Type B pancreatic cell (in vitro differentiated cells): ENCODE measurements at places on chromosomes 5 and 9. TPM values are rescaled to one million over a fixed set of nuclear protein-coding genes. Genes with fewer than 3 reads are reported as not detected.

SHLD3 gene
- 4.0 and 4.2 TPM in 2 replicates for total RNA-seq

GRCh38 chr5:150642991-150643710 is 2.7 kb downstream of the SYNPO start:
- H3K27me3 ChIP-seq: no peaks in the 10 kb centered on the region
- H3K4me3 ChIP-seq: no peak overlapping the region
- H3K27ac ChIP-seq: no peak overlapping the region
- no peak for DNase-seq

- DNase-seq: no peak
- no peaks in the 10 kb centered on the region for H3K36me3 ChIP-seq
- H3K27me3 ChIP-seq: no peaks in the 10 kb centered on the region
Measured at GRCh38 chr9:136664000-136664915, 1.5 kb downstream of the EGFL7 start.

GRCh38 chr9:37550781-37551180 is 25.4 kb downstream of the FBXO10 start:
- no peaks in the 10 kb centered on the region for H3K27me3 ChIP-seq
- no peak overlapping the region for H3K27ac ChIP-seq
- no peaks in the 10 kb centered on the region for H3K4me1 ChIP-seq
- no peak for DNase-seq
- peaks cover 4% of the 10 kb centered on the region for H3K36me3 ChIP-seq

BARHL1 gene
- 0.14 TPM in 1 of 2 replicates, not detected in the other for total RNA-seq

ENHO gene
- total RNA-seq: 0.95 and 5.5 TPM in 2 replicates

- H3K27ac ChIP-seq: no peak overlapping the region
- H3K4me1 ChIP-seq: no peaks in the 10 kb centered on the region
- H3K27me3 ChIP-seq: no peaks in the 10 kb centered on the region
- no peak for DNase-seq
- H3K36me3 ChIP-seq: no peaks in the 10 kb centered on the region
- no peak overlapping the region for H3K4me3 ChIP-seq
Measured at GRCh38 chr5:28313953-28314352, 1275.6 kb upstream of the CDH9 start.

DNA sequence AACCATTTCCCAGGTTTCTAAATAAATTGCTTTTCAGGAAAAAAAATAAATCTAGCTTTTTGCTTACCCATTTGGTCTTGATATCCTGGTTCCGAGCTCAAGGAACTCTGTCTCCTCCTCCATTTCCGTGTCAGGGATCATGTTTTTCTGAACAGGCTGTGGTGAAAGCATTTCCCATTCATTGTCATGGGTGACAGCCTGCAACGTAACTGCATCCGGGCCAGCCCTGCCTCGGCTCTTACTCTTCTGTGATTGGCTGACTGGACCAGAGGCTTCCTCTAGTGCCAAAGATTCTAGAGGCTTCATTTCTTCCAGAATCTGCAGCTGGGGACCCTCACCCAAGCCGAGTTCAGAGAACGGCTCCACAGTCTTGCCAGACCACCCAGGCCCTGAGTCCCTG is 61.0 kb upstream of the PCA3 start:
- no peaks in the 10 kb centered on the region for H3K36me3 ChIP-seq
- H3K4me1 ChIP-seq: peaks cover 20% of the 10 kb centered on the region
- H3K27me3 ChIP-seq: peaks cover 56% of the 10 kb centered on the region
- DNase-seq: no peak
- H3K4me3 ChIP-seq: no peak overlapping the region

- DNase-seq: no peak
- no peak overlapping the region for H3K27ac ChIP-seq
- no peak overlapping the region for H3K4me3 ChIP-seq
- peaks cover 7% of the 10 kb centered on the region for H3K36me3 ChIP-seq
Measured at GRCh38 chr9:13266167-13266566, 13.3 kb downstream of the MPDZ start.

TCF7 gene
- total RNA-seq: 6.2 and 11.7 TPM in 2 replicates

DNA sequence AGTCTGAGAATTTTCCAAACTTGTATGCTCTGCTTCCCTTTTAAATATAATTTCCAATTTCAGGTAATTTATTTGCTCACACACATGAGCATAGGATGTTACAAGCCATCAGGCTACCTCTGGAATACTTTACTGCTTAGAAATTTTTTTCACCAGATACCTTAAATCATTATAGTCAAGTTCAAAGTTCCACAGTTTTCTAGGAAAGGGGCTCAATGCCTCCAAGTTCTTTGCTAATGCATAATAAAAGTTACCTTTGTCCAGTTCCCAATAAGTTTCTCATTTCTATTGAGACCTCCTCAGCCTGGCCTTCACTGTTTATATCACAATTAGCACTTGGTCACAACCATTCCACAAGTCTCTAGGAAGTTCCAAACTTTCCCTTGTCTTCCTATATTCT is 16.2 kb upstream of the UGT3A1 start:
- peaks cover 3% of the 10 kb centered on the region for H3K36me3 ChIP-seq
- H3K27me3 ChIP-seq: peaks cover 3% of the 10 kb centered on the region
- H3K27ac ChIP-seq: no peak overlapping the region
- no peaks in the 10 kb centered on the region for H3K4me1 ChIP-seq
- H3K4me3 ChIP-seq: no peak overlapping the region

DNA sequence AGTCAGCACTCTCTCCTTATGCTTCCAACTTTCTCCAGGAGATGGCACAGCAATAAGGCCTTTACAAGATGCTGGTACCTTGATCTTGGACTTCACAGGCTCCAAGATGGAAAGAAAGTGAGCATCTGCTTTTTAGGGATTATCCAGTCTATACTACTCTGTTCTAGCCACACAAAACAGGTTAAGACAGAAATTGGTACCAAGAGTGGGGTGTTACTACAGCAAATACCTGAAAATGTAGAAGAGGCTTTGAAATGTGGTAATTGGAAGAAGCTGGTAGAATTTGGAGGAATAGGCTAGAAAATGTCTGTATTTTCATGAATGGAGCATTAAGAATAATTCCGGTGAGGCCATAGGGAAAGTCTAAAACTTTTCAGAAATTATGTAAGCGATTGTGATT is 484.8 kb upstream of the GRIA1 start:
- no peak overlapping the region for H3K27ac ChIP-seq
- DNase-seq: no peak
- no peaks in the 10 kb centered on the region for H3K27me3 ChIP-seq
- H3K36me3 ChIP-seq: no peaks in the 10 kb centered on the region

DNA sequence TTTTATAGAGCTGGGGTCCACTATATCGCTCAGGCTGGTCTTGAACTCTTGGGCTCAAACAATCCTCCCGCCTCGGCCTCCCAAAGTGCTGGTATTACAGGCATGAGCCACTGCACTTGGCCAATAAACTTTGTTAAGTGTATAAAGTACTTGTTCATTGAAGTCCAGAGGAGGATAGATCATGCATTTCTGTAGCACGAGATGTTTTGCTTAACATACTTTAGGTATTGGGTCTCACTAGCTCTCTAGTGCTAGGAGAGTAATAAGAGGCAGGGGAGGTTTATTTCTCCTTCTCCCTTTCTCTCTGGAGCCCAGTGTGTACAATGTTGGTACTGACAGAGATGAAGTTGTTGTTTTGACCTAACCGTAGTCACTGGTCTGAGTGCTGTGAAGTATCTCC is 125.6 kb upstream of the KLF9 start:
- H3K4me3 ChIP-seq: no peak overlapping the region
- no peaks in the 10 kb centered on the region for H3K36me3 ChIP-seq
- peaks cover 7% of the 10 kb centered on the region for H3K4me1 ChIP-seq
- H3K27me3 ChIP-seq: no peaks in the 10 kb centered on the region
- H3K27ac ChIP-seq: no peak overlapping the region

DNA sequence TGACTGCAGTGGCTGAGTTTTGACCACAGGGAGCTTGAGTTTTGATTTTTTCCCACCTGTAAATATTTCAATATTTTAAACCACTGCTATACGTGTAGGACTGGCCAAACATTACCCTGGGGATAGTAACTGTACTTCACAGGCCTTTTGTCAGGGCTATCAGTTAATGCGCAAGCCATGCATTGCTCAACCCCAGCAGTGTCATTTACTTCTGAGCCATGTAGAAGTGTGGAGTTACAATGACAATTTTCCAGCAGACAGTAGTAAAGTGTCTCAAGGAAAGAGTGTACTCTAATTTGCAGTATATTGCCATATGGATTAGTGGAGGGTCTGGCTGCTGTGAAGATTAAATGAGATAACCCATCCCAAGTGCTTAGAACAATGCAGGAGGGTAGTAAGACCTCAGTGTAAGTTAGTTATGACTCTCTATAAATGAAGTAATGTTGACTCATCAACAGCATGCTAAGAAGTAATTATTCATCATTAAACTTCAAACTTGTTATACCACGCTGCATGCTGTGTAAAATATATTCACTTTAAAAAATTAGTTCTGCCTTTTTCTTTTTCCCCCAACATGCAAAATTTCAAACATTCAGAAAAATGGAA is 489.2 kb downstream of the KDM4C start:
- H3K27ac ChIP-seq: no peak overlapping the region
- peaks cover 6% of the 10 kb centered on the region for H3K27me3 ChIP-seq
- no peak for DNase-seq
- no peaks in the 10 kb centered on the region for H3K36me3 ChIP-seq
